Bronchial epithelial cell (primary cell): ENCODE measurements at places on chromosomes 5 and 9. TPM values are rescaled to one million over a fixed set of nuclear protein-coding genes. Genes with fewer than 3 reads are reported as not detected.
A peak's percentile ranks its signal among the peaks of the same experiment; 100 is the strongest.

Gene HARS1
- 55.3 and 73.0 TPM in 2 replicates for total RNA-seq

Gene SMARCA2
- 19.7 and 31.0 TPM in 2 replicates for total RNA-seq

Gene PCDHGB6
- 0.53 and 1.5 TPM in 2 replicates for total RNA-seq

Gene C6
- not detected in 2 replicates for total RNA-seq

Gene HRCT1
- total RNA-seq, result 0.26 TPM in 1 of 2 replicates, not detected in the other

Gene C9orf85
- total RNA-seq, result 11.3 and 14.1 TPM in 2 replicates

Gene PCDHB13
- total RNA-seq, result 0.26 TPM in 1 of 2 replicates, not detected in the other

Gene IRGM
- total RNA-seq, result not detected in 2 replicates

- DNase-seq, result peak; percentile 80
Observed at GRCh38 chr5:1936413-1936812, 53.7 kb upstream of the IRX4 start.

- peak; percentile 75 for DNase-seq
Observed at GRCh38 chr5:120368923-120369715, 95.0 kb upstream of the PRR16 start.

DNA sequence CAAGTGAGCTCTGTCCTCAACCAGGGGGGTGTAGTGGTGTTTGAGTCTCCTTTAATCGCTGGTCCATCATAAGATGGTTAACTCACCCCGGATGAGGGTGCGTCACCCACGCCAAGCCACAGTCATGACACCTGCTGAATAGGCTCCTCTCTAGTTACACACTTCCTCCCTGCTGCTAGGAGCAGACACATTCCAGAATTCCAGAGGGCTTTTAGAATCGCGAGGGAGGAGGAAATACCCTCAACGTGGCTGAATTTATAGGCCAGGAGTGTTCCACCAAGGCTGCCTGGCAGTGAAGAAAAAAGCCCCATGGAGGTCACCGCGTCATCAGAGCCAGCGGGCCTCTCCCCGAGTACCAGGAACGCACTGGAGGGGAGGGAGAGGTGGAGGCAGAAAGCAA is 5.1 kb downstream of the GLRX start:
- peak; percentile 87 for DNase-seq

- peak; percentile 27 for DNase-seq
Observed at GRCh38 chr5:155004138-155004744, 9.3 kb upstream of the KIF4B start.

DNA sequence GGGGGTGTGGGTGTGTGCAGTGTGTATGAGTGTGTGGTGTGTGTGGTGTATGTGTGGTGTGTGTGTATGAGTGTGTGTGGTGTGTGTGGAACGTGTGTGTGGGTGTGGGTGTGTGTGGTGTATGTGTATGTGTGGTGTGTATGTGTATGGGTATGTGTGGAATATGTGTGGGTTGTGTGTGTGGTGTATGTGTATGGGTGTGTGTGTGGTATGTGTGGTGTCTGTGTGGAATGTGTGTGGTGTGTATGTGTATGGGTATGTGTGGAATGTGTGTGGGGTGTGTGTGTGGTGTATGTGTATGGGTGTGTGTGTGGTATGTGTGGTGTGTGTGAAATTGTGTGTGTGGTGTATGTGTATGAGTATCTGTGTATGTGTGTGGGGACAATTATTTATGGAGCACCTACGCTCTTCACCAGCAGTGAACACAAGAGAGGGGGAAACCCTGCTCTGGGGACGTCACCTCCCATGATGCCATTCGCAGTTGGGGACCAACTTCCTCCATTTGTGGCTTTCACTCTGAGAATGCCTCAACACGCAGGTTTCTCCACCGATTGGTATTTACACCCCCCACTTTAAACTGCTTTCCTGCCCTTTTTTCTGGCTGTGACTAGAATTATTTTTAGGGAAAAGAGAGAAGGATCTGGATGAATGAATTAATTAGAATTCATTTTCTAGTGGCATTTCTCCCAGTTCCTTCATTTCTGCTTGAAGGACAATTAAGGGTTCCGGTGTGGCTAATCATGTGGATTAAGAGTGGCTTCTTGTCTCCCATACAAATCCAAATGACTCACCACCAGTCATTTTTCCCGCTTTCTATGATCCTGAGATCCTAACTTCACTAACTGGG is 238.1 kb downstream of the ROR2 start:
- peak; percentile 49 for DNase-seq

DNA sequence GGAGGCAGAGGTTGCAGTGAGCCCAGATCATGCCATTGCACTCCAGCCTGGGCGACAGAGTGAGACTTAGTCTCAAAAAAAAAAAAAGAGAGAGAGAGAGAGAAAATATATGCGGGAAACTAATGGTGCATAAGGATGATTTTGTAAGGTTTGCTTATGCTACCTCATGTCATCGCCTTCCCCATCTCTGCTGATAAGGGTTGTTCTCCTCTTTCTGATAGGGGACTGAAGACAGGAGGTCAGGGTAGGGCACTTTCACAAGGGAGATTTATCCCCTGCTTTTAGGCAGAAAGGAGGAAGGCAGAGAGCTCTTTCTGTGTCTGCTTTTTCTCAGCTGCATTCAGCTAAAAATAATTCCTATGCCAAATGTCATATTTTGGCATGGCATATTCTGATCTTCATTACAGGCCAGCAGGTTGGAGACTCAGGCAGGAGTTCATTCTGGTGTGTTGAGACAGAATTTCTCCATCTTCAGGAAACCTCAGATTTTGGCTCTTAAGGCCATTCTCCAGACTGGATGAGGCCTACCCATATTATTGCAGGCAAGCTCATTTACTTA is 220.2 kb downstream of the AUH start:
- DNase-seq, result no peak

- DNase-seq, result no peak
Observed at GRCh38 chr5:174245516-174246075, 200.1 kb downstream of the NSG2 start.

- DNase-seq, result no peak
Observed at GRCh38 chr5:32159328-32160072, 14.6 kb downstream of the GOLPH3 start.

- DNase-seq, result no peak
Observed at GRCh38 chr9:88219601-88220000, 81.3 kb upstream of the SPATA31C2 start.

DNA sequence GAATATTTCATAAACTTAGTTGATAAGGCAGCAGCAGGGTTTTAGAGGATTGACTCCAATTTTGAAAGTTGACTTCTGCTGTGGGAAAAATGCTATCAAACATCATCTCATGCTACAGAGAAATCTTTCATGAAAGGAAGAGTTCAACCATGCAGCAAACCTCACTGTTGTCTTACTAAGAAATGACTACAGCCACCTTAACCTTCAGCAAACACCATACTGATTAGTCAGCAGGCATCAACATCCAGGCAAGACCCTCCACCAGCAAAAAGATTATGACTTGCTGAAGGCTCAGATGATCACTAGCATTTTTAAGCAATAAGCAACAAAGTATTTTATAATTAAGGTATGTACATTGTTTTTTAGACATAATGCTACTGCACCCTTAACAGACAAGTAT is 7.6 kb downstream of the TMEM174 start:
- no peak for DNase-seq

- DNase-seq, result no peak
Observed at GRCh38 chr9:98328141-98328540, 72.7 kb upstream of the TBC1D2 start.

GRCh38 chr9:116141864-116142561 is 11.6 kb upstream of the PAPPA start:
- peak; percentile 30 for DNase-seq

DNA sequence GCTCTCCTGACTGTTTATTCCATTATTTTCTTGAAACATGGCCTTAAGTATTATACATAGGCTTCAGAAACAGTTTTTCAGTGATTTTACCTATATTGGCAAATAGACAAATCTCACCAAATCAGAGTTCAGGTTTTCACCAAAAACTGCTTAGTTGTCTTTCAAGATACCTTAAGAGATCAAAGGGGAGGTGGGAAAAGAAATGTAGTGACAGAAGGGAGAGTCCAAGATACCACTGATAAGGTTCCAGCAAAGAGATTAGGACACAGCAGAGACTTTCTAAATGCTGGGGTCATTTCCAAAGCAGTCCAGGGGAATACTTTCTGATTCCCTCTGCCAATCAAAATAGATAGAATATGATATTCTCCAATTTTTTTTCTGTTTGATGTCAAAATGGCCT is 73.7 kb upstream of the IQGAP2 start:
- DNase-seq, result no peak
